ENCODE measurements at places on chromosomes 5 and 9.

- no peak for DNase-seq
Measured at GRCh38 chr5:113202746-113203716, 226.4 kb downstream of the DCP2 start.

DNA sequence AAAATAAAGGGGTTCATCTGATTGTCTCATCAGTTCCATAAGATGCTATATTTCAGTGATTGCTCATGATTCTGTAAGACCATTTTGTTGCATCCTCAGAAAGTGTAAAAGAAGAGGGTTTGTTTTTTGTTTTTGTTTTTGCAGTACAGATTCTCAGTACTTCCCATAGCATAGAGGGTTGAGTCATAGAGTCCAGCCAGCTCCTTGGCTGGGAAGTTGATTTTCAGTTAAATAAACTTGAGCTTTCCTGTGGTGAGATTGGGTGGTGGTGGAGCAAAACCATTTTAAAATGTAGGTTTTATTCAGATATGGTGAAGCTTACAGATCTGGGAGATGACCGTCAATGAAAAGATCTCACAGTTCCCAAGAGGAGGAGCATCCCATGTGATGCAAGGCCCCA is 48.2 kb downstream of the DAPK1 start:
- peak; percentile 50 for DNase-seq

DNA sequence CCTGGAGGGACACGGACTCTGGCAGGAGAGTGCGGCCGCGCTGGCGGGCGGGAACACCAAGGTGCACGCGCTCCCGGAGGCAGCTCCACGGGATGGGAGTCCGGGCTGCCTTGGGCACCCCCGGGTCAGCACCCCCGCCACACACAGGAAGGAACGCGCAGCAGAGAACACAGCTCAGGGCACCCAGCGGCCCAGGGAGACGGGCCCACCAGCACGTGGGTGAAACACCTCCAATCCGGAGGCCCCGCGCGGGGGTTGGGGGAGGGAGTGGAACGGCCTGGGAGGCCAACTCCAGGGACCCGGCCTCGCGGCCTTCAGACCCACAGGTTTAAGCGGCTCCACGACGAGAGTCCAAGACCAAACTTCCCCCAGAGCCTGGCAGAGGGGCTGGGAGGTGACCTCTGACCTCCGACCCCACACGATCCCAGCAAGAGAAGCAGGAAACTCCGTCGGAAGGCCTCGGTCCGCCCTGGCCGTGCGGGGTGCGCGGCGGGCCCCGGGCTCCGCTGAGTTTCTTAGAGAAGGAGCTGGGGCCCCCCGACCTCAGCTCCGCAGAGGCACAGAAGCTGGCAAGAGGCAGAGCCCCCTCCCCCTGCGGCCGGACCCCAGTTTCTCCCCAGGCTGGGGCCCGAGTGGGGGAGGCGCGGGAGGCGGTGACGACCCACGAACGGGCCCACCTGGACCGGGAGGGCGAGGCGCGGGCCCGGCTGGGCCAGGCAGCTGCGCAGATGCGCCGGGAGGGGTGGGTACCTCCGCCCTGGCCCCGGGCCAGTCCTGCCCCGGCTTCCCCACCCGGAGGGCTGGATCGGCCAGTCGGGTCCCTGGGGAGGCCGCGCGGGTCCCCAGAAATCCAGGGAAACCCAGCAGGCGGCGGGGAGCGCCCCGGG is 851 bp downstream of the NACC2 start:
- DNase-seq, result peak; percentile 70

DNA sequence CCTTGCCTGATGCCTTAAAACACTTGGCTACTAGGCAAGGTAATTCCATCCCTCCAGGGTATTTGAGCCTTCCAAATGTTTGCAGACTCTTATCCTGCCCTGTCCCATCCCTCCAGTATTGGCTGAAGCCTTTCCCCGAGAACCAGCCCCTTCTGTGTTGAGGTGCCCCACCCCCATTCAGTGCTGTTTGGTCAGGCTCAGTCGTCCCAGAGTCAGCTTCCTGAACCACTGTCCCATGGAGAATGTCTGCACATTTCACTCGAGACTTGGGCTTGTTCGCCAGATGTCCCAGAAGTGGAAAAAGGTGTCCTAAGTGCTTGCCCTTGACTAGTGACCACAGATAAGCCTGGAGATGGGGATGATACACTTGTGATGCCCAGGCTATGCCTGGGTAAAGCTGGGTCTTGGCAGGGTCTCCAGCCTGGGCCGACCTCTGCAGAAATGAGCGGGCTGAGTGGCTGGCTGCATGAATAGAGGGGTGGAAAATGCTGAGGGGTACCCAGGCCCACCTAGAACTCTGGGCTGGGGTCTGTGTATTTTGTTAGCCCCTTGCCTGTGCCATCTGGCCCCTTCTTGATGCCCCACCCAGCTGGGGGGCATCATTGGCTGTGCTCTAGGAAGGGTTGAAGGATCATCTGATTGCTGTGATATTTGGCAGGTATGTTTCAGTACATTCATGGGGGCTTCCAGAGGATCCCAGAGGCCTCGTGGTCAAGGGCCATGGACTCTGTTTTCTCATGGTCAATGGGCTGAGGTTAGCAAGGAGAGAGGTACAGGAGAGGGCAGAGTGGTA is 178.4 kb downstream of the MACROH2A1 start:
- DNase-seq, result no peak

DNA sequence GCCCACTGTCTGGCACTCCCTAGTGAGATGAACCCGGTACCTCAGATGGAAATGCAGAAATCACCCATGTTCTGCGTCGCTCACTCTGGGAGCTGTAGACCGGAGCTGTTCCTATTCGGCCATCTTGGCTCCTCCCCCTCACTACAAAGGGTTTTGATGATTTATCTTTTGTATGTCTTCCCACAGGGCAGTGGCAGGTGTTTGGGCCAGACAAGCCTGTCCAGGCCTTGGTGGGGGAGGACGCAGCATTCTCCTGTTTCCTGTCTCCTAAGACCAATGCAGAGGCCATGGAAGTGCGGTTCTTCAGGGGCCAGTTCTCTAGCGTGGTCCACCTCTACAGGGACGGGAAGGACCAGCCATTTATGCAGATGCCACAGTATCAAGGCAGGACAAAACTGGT is 9.4 kb downstream of the BTNL8 start:
- no peak for DNase-seq

- DNase-seq, result peak; percentile 99
Measured at GRCh38 chr5:111984044-111984443, 227.1 kb upstream of the NREP start.

- DNase-seq, result peak; percentile 18
Measured at GRCh38 chr5:122559676-122560075, 215.2 kb upstream of the SNX2 start.

GRCh38 chr9:94168203-94169000 is 84.1 kb downstream of the PTPDC1 start:
- no peak for DNase-seq

DNA sequence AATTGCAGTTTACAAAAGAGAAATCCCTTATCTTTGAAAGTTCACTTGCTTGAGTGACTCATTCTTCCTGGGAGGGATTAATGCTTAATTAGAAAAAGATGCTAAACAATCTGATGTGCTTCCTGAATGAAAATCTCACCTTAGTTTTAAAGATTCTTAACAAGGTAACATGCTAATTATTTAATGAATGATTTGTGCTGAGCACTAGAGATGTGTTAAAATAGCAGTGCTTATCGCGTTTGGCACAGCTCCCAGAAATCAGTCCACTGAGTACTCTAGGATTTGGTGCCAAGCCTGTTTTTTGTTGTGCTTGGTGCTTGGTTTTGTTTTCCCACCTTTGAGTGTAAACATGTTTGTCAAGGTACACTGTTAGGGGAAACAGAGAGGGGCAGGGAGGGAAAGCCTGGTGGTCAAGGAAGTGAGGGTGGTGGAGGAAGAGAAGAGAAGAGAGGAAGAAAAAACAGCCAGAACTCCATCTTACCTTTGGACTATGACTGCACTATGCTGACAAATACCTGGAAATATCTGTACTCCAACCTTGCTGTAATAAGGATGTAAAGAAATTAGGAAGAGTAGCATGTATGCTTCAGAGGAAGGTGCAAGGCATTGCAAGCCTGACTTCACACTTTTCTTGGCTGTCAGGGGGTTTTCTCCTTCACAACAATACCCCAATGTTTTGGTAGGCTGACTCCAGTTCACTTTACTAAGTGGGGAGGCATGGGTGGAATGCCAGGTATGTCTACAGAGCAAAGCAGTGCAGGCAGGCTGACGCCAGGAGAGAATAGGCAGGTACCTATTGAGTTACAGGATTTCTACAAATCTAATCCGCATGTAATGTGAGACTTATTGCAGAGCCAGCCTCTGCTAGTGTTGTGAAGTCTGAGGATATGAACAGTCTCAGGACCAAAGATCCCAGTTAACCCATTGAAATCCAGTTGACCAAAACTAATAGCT is 157.2 kb upstream of the ISL1 start:
- DNase-seq, result no peak

- DNase-seq, result no peak
Measured at GRCh38 chr5:169415948-169416347, 115.0 kb upstream of the SLIT3 start.

- peak; percentile 40 for DNase-seq
Measured at GRCh38 chr9:90142580-90142979, 500.0 kb downstream of the DIRAS2 start.

DNA sequence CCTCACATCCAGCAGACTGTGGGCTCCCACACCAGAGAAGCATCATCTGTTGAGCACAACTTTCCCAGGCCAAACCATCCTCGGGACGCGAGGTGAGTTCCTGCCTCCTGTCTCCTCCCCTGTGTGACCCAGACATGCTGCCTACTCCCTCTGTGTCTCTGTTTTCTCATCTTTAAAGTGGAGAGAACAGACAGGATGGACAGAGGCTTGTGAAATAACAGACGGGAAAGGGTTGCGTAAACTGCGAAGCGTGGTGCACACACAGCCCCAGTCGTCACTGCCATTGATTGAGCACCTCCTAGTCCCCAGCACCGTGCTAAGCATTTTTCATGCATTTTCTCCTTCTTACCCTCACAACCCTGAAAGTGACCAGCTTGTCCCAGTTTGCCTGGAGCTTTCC is 52.1 kb upstream of the LMX1B start:
- no peak for DNase-seq

DNA sequence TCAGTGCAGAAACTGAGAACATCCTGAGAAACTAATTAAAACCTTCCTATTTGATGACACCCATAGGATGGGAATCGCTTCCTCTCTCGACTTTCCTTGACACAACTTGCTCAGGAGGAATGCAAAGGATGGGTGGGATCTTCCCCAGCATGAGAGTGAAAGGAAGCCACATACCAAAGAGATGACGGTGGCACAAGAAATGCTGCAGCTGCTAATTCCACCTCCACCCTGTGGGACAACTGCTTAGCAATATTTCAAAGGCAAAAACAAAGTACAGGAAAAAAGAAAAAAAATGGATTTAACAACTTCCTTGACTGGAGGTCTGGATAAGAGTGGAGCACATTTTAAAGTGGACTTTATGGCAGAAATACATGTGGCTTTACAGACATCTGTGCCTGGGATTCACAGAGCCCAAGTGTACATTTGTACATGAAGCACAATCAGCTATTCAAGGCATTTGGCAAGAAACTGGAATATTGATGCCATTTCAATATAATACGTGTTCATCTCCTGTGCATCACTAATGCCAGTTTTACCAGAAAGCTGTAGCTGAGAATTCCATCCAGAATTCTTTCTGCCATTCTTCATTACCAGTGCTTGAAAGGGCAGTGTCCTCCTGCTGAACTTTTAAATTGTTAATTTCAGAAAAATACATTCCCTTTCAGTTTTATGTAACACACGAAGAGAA is 359.2 kb upstream of the ACTBL2 start:
- peak; percentile 99 for DNase-seq

GRCh38 chr9:137435980-137436760 is 5.0 kb downstream of the ENTPD8 start:
- peak; percentile 43 for DNase-seq

- DNase-seq, result peak; percentile 94
Measured at GRCh38 chr5:10836986-10837385, 76.0 kb upstream of the DAP start.

- DNase-seq, result peak; percentile 45
Measured at GRCh38 chr5:114362197-114362976, 517 bp downstream of the KCNN2 start.

- DNase-seq, result peak; percentile 24
Measured at GRCh38 chr5:174798551-174798951, 74.2 kb downstream of the MSX2 start.

GRCh38 chr5:102753889-102754766 is 977 bp upstream of the PAM start:
- DNase-seq, result no peak

- DNase-seq, result no peak
Measured at GRCh38 chr9:137149942-137150616, 11.1 kb downstream of the GRIN1 start.

DNA sequence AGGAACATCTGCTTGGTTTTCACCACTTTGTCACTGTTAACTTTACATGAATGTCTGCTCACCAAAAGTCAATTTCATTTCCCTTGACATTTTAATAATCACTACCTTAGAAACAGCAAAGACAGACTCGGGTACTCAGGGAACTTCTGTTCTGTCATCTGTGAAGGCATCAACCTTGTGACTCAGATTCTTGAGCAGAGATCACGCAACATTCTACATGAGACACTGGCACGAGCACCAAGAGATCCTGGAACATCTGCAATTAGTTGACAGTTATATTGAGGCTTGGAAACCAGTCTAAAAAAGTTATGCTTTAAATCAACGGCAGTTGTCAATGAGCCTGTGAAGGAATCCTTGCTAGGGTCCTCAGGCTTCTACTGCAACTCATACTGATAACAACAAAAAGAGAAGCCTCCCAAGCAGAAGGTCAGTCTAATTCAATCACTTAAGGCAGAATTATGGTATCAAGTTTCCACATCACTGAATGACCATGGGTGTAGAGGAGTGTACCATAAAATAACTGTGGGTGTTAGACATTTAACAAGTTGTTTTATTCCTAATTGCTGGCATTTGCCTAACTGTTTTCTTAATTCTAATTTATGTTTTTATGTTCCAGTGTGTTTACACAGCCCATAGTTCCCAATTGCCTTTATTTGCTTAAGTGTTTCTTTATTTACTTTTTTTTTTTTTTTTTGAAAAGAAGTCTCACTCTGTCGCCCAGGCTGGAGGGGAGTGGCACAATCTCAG is 3.3 kb upstream of the PBX3 start:
- peak; percentile 57 for DNase-seq

DNA sequence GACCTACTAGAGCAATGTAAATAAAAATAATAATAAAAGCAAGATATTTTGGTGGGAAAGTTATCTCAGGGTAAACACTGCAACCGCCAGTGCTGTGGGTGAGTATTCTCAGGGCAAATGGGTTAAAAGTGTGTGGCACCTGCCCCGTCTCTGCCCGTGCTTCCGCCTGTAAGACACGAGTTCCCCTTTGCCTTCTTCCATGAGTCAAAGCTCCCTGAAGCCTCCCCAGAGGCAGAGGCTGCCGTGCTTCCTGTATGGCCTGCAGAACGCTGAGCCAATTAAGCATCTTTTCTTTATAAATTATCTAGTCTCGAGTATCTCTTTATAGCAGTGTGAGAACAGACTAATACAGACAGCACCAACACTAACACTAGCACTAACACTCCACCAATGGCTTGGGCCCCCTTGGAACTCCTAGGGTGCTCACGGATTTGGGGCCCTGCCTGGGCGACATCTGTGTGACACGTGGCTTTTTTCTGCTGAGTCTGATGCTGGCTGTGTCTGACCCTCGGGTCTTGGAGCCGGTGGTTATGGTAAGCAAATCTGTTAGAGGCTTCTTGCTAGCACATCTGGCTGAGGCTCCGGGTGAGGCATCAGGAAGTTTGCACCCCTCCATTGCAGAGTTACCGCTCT is 10.6 kb downstream of the PLEKHG4B start:
- peak; percentile 27 for DNase-seq

GRCh38 chr5:146402949-146403348 is 44.2 kb upstream of the TCERG1 start:
- DNase-seq, result no peak

All from fibroblast of skin of back (primary cell).